Right atrium auricular region (tissue), 2 donors: ENCODE measurements at places on chromosomes 12 and 14. TPM values are rescaled to one million over a fixed set of nuclear protein-coding genes. Genes with fewer than 3 reads are reported as not detected.

Gene LMNTD1
- total RNA-seq: 1.0 TPM

Gene TMEM233
- total RNA-seq: 0.11 TPM

DNA sequence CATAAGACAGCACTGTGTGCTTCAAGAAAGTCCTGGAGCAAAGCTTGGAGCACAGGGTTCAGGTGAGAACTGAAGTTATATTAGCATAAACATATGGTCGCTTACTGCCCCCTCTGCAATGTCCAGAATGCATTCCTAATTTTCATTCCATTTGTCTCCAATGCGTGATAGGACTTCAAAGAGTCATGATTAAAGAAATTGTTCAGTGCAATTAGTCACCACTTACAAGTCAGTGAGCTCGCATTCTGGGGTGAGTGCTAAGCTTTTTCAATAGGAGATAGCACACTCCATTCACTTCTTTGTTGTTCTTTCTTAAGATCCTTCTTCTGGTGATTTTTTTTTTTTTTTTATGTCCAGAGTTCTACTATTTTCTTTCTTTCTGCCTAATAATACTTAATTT lies 398.4 kb downstream of the SYT1 start:
- no peak for DNase-seq

DNA sequence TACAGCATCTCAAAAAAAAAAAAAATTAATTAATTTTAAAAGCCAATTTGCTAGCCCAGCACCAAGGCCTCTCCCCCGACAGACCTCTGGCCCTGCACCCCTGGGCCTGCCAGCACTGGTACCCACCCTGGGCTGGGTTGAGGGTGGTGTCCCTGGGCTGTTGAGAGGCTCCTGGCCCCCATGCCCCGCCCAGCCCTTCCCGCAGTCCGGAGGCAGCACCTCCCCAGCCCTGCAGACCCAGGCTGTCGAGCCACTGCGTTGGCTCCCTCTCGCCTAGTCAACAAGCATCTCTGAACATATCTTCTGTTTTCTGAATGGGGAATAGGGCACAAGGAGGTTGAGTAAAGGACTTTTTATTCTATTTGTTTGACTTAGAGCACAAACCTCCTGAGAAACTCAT lies 87.1 kb downstream of the FBXL14 start:
- DNase-seq: no peak

- DNase-seq: no peak
These were observed 153.5 kb upstream of the DIO2 start for GRCh38 chr14:80364816-80365215.

Gene MMP17
- total RNA-seq: 3.2 TPM

GRCh38 chr14:51014086-51014485 lies 69.8 kb upstream of the PYGL start:
- DNase-seq: no peak

DNA sequence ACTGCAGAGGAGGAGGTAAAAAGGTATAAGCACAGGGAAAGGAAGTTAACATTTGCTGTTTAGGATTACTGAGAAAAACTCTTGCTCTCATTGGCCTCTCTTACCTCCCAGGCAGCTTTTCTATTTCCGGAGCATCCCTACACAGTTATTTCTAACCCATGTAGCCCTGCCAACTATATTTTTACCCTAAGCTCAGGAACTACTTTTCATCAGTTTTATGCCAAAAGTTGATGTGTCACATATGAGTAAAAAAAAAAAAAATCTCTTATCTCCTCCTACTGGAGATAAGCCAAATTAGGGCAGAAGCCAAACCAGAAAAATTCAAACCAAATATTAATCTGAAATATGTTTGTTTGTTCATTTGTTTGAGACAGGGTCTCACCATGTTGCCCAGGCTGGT lies 34.4 kb upstream of the PSMA6 start:
- DNase-seq: no peak

DNA sequence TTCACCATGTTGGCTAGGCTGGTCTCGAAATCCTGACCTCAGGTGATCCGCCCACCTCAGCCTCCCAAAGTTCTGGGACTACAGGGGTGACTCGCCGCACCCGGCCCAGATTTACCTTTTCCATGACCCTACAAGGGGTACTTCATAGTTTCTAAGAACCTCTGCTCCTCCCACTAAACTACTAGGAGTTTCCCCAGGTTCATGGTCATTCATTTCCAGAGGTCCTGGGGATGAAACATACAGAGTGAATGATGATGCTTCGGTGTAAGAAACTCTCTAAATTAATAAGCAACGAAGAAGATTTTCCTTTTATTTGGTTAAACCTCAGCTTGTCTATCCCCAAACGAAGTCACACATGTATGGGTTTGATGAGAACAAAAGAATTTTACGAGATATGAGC lies 56.9 kb downstream of the AMN start:
- DNase-seq: no peak

Gene BMAL2
- total RNA-seq: 0.56 TPM

- DNase-seq: no peak
These were observed 549.1 kb downstream of the RPS29 start for GRCh38 chr14:49036984-49037516.

DNA sequence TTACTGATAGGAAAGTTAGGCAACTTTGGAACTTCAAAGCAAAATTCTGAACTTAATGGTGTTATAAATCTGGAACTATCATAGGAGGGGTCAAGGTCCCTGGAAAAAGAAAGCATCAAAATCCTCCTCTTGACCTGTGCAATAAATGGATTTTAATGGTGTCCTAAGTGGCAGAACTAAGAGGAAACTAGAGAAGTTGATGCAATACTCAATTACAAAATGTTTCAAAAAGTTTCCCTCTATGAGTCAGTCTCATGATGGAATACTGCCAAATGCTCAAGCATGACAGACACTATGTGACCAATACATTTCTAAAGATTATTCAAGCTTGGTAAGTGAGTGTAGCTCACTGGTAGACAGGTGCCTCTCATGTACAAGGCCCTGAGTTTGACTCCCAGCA lies 47.7 kb upstream of the ERGIC2 start:
- DNase-seq: no peak

Gene LTB4R
- total RNA-seq: 1.9 TPM

GRCh38 chr14:62123961-62124360 lies 361.7 kb downstream of the SNAPC1 start:
- no peak for DNase-seq

Gene SLC2A14
- total RNA-seq: not detected

DNA sequence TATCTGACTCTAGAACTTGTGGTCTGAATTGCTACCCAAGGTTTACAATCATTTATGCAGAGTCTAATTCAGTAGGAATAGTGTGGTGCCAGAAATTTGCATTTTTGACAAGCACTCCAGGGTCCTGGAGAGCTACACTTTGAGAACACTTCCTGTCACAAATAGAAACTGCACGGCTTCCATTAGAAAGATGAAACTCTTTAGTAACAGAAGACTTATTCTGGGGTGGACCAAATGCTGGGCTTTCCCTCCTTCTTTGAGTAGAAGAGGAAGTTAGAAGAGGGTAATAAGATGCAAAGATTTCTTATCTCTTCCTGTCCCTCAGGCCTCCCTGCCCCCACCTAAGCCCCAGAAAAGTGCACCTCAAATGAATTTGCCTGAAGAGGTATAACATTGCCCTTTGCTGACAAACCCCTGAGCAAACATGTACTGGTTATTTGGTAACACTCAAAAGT lies 28.4 kb downstream of the DGLUCY start:
- DNase-seq: no peak

DNA sequence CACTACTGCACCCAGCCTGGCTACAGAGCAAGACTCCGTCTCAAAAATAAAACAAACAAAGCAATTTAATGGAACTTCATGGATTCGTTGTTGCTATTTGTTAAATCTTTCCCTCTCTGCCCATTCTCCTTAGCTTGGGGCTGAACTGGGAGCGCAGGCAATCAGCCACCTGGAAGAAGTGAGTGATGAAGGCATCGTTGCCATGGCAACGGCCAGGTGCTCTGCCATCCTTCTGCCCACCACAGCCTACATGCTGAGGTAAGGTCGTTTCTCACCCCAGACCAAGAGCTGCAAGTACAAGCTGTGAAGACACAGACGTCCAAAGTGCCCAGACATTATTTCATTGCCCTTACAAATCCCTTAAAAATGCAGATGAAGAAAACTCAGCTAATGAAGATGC lies 19.1 kb downstream of the AMDHD1 start:
- no peak for DNase-seq

- no peak for DNase-seq
These were observed 8.5 kb upstream of the AK7 start for GRCh38 chr14:96383445-96383844.

Gene KCNH3
- total RNA-seq: 0.19 TPM

- DNase-seq: no peak
These were observed 141.9 kb upstream of the BMP4 start for GRCh38 chr14:54098536-54098935.

- no peak for DNase-seq
These were observed 169.1 kb upstream of the RMST start for GRCh38 chr12:97293541-97293940.

Gene C1R
- total RNA-seq: 191 TPM

Gene MANSC4
- not detected for total RNA-seq

DNA sequence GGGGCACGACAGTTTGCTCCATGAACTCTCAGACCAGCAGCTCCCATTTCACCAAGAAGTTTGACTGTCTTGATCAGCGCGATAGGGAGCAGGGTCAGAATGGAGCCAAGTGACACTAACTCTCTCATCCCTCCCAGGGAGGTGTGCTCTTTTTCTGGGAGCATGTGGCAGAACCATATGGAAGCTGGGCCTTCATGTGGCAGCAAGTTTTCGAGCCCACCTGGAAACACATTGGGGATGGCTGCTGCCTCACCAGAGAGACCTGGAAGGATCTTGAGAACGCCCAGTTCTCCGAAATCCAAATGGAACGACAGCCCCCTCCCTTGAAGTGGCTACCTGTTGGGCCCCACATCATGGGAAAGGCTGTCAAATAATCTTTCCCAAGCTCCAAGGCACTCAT lies 24.0 kb downstream of the ITGA7 start:
- DNase-seq: no peak

DNA sequence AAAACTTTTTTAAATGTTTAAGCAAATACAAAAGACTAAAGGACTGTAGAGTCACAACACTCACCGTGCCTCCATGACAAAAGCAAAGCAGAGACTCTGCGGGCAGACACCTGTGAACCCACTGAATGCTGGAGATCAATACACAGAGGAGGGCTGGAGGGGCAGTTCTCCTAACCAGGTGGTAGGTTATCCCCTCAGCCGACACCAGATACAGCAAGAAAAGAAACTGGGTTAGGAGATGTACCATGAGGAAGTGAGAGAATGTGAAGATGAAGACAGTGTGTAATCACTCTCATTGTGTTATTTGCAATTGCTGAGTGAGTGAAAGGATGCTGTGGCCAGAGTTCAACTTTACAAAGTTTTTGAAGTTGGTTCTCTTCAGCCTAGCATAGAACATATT lies 480.3 kb downstream of the BCL11B start:
- DNase-seq: no peak

Gene EID3
- total RNA-seq: 3.3 TPM

DNA sequence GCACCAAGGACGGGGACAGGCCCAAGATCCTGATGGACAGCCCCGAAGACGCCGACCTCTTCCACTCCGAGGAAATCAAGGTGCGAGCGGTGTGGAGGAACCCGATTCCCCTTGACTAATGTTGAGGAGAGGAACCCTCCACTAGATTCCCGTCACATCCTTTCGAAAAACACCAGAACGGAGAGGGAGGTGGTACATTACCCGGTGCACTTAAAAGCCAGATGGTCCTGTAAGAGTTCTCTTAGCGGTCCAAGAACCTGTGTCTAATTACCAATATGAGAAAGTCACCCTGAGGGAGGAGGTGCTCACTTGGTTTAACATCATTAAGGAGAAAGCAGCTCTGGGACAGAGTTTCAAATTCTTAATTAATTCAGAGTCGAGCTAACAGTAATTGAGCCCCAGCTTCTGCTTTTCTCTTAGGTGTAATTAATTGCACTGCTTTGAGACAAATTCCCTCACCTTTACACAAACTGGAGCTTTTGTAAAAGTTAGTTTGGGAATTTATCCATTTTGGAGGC lies 450 bp downstream of the PRKAB1 start:
- no peak for DNase-seq

- no peak for DNase-seq
These were observed 100.4 kb upstream of the PPFIA2 start for GRCh38 chr12:81859521-81859920.

DNA sequence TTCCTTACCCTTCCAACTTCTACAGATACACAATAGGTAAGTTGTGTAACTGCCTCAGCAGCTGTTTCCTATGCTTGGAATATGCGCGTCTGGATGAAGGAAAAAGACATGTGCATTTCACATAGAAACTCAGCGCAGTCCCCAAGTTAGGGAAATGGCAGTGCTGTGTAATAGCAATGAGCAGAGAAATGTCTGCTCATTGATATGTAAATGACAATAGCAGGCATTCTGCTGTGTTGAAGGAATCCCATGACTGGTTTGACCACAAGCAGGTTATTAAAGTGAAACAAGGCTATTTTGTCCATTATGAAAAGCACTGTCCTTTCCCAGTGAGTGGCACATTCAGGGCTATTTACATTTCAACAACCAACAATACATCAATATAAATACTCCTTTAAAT lies 106.6 kb downstream of the BTG1 start:
- no peak for DNase-seq

DNA sequence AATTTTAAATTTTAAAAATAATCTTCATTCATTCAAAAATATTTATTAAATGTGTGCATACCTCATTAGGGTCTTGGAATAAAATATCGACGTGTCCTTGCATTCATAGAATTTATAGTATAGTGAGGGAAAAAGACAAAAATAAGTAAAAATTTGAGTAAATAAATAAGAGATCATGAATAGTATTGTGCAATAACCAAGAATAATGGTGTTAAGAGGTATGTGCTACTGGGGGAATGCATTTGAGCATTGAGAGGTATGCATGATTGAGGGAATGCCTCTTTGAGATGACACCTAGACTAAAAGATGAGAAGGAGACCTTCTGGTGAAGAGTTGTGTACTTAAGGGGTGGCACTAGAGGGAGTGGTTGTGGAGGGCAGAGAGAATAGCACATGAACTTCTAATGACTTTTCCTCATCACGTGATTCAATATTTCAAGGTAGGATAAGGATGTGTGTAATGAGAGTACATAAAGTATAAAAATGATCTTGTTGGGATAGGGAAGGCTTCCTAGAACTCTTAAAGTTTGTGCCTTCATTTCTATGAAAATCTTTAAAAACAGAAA lies 18.8 kb upstream of the CATSPERB start:
- DNase-seq: no peak

- DNase-seq: no peak
These were observed 172.6 kb downstream of the SUDS3 start for GRCh38 chr12:118548887-118549509.

DNA sequence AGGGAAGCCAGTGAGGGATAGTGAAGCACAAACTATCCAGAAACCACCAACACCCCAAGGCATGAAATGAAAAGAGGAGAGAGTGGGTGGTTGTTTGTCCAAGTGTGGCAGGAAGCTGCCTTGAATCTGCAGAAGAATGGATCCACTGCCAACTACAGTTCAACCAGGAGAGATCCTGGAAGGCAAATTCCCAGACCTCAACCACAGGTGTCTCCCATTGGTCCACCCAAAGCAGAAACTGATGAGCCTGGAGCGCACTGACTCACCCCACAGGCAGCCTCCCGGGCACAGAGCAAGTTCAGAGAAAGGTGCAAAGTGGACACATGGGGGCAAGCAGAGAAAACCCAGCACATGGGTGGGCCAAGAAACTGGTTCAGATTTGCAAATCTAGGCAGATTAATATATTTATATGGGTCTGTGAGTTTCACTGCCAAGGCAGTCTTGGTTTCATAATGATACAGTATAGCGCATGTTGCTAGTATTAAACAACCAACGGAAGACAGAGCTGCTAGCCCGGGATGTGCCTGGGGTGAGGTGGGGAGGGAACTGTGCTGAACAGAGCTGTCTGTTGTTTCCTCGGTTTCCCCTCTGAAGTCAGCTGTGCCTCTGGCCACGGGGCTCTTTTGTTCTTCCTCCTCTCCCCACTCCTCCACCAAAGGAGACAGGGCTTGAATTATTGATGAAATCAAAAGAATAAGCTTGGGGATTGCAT lies 416.2 kb upstream of the CCDC196 start:
- DNase-seq: no peak

Gene PLEKHD1
- total RNA-seq: not detected
